PC-3 (cell line): ENCODE measurements at places on chromosomes 5 and 9. TPM values are rescaled to one million over a fixed set of nuclear protein-coding genes. Genes with fewer than 3 reads are reported as not detected.
A peak's percentile ranks its signal among the peaks of the same experiment; 100 is the strongest.

DNA sequence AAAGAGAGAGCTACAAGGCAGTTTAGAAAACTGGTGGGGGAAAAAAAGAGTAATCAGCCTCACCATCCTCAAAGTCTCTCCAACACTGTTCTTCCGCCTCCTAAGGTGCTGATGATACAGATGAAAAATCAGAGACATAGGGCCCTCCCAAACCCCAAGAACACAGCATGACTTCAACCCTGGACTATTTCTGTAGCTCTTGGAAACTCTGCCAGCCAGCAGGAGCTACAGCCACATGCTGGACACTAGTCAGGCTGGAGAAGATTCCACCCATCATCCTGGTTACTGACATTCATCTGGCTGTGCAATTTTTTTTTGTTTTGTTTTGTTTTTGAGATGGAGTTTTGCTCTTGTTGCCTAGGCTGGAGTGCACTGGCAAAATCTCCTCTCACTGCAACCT, 42.4 kb downstream of the OXCT1 start:
- no peak for DNase-seq

DNA sequence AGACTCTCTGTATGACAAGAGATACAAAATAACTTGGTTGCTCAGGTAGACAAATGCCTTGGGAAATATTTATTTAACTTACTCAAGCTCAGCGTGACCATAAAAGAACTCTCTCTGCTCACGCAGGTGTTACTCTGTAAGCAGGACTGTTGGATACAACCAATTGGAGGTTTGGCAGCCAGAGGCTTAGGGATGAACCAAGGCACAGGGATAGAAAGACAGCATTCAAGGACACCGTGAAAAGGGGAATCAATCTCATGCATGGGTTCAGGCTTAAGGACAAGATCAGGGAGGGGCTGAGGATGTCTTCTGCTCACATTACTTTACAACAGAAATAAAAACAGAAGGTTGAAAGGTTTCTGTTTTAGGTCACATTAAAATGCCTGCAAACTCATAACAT, 389.0 kb upstream of the BRINP1 start:
- no peak for DNase-seq

DNA sequence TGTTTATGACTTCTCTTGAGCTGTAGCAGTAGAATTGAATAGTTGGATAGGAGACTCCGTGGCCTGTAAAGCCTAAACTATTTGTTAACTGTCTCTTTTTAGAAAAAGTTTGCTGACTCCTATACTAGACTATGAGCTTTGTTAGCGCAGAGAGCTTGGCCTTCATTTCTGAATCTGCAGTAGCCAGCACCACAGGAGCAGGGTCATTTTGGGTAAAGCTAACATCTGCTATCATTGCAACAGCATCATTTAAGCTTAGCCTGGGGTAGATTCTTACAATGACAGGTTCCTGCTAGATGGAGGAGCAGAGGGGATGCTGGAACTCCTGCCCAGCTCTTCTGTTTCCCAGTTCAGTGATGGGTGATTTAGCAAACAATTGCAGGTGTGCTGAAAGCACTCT, 133.7 kb upstream of the ASTN2 start:
- DNase-seq: no peak

- no peak for DNase-seq
Measured at GRCh38 chr9:136075881-136076678, 19.0 kb downstream of the NACC2 start.

- DNase-seq: no peak
Measured at GRCh38 chr5:139371482-139372435, 11.3 kb downstream of the SLC23A1 start.

GRCh38 chr9:116190637-116191396, 37.2 kb downstream of the PAPPA start:
- DNase-seq: peak; percentile 80

C5orf58 gene
- total RNA-seq: not detected in 2 replicates

PCDHA13 gene
- 3.2 and 6.2 TPM in 2 replicates for total RNA-seq
